Posterior vena cava (tissue), 2 donors: ENCODE measurements at places on chromosomes 5 and 9. TPM values are rescaled to one million over a fixed set of nuclear protein-coding genes. Genes with fewer than 3 reads are reported as not detected.

GRCh38 chr9:76438841-76439588 is 20.0 kb upstream of the GCNT1 start:
- no peak for DNase-seq

- no peak for DNase-seq
These were observed 84.7 kb downstream of the BASP1 start for GRCh38 chr5:17302106-17302505.

DNA sequence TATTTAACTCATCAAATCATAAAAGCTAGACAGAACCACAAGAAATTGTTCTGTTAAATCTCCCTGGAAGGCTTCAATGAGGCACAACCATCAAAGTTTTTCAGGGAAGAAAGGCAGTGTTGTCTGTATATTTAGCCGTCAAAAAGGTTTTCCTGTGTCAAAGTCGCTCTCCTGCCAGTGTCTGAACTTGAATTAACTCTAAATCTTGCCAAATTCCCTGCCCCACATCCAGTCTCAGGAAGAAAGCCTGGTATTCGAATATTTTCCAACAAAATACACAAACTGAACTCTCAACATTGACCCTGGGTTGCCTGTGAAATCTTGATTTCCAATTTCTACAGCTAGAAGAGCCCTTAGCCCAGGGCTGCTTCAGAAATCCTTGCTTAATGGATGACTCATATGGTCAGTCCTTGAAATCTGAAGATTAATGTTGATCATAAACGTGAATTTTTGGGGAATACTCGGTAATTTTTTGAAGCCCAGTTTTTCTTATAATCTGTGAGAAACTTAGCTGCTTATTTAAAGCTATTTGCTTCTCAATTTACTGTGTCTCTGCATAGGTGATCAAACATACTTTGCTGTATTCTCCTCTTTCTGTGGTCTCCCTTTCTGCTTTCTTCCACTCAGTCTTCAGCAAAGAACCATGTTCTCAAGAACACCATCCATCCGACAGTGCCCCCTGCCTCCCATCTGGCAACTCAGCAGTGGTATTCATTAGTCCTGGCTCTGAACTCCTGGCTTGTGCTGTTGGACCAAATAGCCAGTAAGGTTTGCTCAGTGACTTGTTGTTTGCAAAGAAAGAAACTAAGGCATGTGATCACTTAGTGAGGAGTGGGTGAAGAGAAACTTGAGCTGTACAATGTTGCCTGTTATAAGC is 58.9 kb downstream of the NREP start:
- DNase-seq = no peak

DNA sequence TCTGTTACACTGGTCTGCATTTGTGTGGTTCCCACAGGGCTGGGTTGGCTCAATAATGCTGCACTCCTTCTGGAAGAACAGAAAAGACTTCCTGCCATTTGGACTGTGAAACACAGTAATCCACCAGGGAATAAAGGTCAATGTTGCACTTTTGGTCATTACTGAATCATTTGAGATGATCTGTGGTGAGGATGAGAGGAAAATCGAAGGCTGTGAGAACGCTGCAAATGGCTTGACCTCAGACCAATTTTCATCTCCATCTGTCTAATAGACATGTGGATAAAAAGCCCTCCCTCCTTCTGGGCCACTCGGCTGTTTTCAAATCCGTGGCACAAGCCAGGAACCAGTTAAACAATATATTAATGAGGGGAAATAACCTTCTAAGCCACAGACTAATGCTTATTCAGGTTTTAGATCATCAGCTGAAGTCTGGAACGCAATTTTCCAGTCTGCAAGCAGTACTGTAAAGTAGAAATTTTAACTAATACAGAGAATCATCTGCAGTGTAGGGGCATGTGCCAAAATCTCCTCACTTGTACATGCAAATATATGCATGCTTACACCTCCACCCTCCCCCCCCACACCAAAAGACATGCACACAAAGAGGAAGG is 20.2 kb downstream of the TLE1 start:
- DNase-seq = no peak

DNA sequence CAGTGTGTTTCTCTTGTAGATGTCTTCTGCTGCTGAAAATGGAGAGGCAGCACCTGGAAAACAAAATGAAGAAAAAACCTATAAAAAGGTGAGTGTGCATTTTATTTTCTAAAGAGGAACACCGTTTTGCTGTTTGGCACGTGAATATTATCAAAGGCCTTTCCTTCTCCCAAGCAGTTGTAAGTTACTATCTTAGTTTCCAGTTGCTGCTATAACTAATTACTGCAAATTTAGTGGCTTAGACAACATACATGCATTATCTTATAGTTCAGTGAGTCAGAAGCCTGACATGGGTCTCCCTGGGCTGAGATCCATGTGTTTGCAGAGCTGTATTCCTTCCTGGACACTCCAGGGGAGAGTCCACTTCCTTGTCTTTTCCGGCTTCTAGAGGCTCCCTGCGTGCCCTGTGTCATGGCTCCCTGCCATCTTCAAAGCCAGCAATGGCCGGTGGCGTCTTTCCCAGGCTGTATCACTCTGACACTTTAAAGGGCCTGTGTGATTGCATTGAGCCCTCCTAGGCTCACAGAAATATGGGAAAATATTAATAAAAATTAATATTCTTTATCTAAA is 117.6 kb downstream of the PIP5K1B start:
- DNase-seq = no peak

GRCh38 chr5:158882660-158883059 is 217.1 kb downstream of the EBF1 start:
- no peak for DNase-seq

DNA sequence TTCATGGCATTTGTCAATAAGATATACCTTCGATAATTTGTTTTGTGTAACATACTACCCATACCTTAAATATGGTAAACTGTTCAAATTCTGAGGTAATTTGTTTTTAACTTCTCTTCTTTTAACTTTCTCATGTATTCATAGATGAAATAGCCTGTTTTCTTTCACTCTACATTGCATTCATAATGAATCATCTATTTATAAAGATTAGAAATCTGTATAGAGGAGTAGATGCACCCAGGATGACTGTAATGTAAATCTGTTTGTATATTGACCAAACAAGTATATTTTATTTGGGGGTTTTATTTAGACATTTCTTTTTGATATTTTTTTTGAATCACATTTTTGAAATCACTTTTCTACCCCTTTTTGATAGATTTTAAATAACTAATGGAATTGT is 144.6 kb downstream of the CD180 start:
- no peak for DNase-seq

GRCh38 chr5:76372323-76373054 is 30.6 kb upstream of the IQGAP2 start:
- peak; percentile 54 for DNase-seq

DNA sequence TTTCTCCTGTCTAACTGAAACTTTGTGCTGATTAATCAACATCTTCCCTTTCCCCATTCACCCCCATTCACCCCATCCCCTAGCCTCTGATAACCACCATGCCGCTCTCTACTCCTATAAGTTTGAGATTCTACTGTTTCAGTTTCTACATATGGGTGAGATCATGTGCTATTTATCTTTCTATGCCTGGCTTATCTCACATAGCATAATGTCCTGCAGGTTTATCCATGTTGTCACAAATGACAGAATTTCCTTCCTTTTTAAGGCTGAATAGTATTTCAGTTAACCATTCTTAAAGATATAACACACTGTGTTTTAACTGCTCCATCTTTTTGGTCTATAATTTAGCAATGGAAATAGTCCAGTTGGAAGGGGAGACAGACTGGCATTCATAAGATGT is 205.1 kb downstream of the SNCAIP start:
- no peak for DNase-seq

TRIP13 gene
- total RNA-seq = 0.95 TPM

PTGES gene
- total RNA-seq = 7.9 TPM

PCDHB9 gene
- total RNA-seq = 5.3 TPM

PAEP gene
- total RNA-seq = not detected
